ENCODE measurements at places on chromosomes 16 and 17.

DNA sequence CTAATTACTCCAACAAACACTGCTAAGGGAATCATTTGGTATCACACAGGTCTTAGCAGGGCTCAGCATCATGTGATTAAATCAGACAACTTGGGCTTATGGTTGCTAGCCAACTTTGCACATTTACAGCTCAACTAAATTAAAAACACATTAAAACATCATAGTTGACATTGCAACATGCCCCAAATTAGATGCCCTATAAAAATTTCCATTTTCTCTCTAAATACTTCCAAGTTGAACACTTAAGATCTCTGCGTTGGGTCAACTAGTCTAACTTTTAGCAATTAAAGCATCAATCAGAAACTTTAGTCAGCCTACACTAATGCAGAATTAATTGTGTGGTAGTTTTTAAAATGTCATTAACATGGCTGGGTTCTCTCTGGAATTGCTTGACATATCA lies 12.1 kb downstream of the DNAJC7 start:
- DNase-seq, result no peak

GRCh38 chr17:19388791-19389785 lies 2.1 kb upstream of the MFAP4 start:
- no peak for DNase-seq

- no peak for DNase-seq
Observed at GRCh38 chr17:2449486-2449885, 48.6 kb upstream of the MNT start.

GRCh38 chr17:1643293-1643998 lies 2.1 kb downstream of the SCARF1 start:
- peak; percentile 88 for DNase-seq

DNA sequence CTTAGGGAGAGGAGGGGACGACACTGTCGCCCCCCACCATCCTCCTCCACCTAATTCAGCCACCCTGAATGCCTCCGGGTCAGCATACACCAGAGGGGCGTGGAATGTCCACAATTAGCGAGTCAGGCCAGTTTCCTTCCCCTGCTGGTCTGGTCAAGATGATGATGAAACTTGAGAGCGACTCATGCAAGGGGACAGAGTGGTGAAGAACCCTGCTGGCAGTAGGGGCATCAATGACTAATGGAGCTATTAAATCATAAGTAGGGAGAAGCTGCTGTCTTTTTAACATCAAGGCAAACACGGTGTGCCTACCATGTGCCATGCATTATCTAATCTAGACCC lies 7.2 kb downstream of the SPACA3 start:
- no peak for DNase-seq

DNA sequence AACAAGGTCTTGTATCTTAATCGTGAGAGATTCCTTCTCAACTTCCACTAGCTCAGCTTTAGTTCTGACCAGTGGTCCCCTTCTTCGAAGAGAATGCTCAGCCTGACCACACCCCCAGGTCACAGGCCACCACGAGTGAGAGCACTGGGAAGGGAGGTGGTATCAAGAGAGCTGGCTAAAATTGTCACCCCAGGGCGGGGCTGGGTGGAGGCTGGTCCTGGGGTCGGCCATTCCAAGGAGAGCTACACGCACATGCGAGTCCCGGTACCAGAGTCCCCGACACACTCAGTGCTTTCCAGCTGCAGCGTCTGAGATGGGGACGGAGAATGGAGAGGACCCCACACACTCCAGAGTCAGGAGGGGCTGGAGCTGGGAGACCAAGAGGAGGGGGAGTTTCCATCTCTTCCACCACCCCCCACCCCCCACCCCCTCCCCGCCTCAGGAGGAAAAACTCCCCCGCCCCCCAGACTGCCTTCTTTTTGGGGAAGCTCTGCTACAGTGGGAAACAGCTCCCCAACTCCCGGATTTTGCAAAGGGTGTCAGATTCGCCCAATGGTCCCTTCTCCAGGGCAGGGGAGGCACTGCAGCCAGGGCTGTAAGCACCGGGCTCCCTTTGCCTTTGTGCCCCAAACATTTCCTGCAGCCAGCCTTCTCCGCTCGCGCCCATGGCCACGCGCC lies 1.6 kb downstream of the C1QL1 start:
- no peak for DNase-seq

GRCh38 chr17:46976626-46977270 lies 2.3 kb downstream of the RPRML start:
- DNase-seq, result no peak

DNA sequence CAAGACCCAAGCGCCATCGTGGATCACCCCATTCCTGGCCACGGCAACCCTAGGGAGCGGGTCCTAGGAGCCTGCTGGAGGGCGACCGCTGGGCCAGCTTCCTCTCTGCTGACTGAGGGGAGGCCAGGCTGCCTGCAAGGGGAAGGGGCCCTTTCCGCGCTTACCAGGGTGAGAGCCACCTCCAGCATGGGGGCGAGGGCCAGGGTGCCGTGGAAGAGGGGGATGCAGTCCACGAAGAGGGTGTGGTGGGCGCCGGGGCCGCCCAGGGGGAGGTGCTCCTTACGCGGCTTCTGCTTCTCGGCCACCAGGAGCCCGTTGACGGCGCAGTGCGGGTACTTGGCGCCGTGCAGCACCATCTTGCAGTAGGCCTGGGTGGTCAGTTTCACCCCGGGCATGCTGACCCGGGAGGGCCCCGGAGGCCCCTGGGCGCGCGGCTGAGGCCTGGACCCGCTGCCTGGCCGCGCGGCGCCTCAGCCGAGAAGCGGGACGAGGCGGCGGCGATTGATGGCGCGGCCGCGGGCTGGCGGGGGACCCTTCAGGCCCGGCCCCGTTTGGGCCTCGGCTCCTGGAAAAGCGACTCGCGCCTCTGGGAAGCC lies 345 bp downstream of the EMC8 start:
- peak; percentile 86 for DNase-seq

GRCh38 chr16:140175-140857 lies 1.8 kb upstream of the NPRL3 start:
- DNase-seq, result no peak

- DNase-seq, result no peak
Observed at GRCh38 chr17:18176176-18176575, 7.5 kb upstream of the ALKBH5 start.

DNA sequence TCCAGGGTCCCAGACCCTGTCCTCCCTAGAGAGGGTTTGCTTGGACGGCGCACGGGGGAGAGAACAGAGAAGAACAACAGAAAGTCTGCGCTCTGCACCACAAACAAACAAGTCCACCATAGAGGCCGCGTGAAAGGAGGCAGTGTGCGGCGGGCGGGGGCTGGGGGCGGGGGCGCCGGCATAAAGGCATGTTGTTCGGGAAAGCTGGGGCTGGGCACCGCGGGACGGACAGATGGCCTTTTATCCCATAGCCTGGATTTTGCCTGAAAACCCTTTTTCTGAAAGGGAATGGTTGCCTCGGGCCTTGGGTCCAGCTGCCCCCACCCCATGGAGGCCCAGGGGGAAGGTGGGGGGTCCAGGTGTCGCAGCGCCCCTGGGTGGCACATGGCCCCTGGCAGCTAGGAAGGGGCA lies 26.0 kb downstream of the FA2H start:
- no peak for DNase-seq

- peak; percentile 86 for DNase-seq
Observed at GRCh38 chr16:28974007-28974436, 556 bp upstream of the SPNS1 start.

DNA sequence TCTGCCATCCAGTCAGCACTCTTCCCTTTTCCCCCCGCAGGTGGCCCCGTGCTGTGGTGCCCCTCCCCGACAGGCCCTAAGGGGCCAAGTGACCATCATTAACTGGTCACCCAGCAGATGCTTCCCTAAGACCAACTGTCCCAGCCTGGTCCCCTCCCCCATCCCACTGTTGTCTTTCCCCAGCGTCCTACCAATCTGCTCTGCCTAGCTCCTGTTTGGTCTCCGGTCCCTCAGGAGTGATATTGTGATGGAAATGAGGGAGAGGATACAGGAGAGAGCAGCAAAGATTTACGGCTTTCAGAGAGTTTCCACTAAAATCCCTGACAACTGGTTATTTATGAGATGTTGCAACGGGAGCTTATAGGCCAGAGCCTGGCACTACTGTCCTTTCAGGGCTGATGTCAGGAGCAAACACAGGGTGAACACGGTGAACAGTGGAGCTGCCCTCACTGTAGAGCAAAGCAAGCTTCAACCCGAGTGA lies 1.4 kb upstream of the TTLL6 start:
- no peak for DNase-seq

- no peak for DNase-seq
Observed at GRCh38 chr16:51876934-51877333, 670.0 kb downstream of the TOX3 start.

DNA sequence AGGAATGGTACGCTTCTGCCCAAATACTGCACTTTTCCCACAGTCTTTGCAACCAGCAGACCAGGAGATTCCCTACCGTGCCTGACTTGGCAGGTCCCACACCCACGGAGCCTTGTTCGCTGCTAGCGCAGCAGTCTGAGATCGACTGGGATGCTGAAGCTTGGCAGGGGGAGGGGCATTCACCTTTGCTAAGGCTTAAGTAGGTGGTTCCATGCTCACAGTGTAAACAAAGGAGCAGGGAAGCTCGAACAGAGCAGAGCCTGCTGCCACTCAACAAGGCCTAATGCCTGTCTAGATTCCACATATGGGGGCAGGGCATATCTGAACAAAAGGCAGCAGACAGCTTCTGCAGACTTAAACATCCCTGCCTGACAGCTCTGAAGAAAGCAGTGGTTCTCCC lies 107.2 kb upstream of the TMEM97 start:
- DNase-seq, result no peak

- no peak for DNase-seq
Observed at GRCh38 chr16:48041981-48042421, 113.8 kb downstream of the ABCC12 start.

GRCh38 chr17:29263916-29264315 lies 17.3 kb downstream of the CRYBA1 start:
- no peak for DNase-seq
